ENCODE measurements at places on chromosomes 2 and 18.

- no peak for DNase-seq
Measured at GRCh38 chr2:17757321-17757720, 3.4 kb downstream of the GEN1 start.

GRCh38 chr2:25285265-25286024 lies 56.3 kb downstream of the DNMT3A start:
- no peak for DNase-seq

DNA sequence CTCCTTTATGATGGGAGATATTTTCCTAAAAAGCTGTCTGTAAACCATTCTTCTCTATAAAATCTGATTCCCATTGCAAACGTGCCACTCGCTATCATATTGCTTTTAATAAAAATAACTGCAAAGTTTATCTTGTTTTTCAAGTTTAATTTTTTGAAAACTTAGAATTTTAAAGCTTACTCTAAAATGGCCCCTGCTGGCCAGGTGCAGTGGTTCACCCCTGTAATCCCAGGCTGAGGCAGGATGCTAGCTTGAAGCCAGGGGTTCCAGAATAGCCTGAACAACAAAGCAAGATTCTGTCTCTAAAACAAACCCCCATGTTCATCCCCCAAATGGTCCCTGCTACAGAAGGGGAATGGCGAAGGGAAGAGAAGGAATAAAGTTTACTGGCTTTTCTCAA lies 25.6 kb downstream of the CNRIP1 start:
- no peak for DNase-seq

- no peak for DNase-seq
Measured at GRCh38 chr2:117360586-117360985, 453.9 kb upstream of the DDX18 start.

GRCh38 chr2:230972046-230972445 lies 23.9 kb upstream of the SPATA3 start:
- no peak for DNase-seq

DNA sequence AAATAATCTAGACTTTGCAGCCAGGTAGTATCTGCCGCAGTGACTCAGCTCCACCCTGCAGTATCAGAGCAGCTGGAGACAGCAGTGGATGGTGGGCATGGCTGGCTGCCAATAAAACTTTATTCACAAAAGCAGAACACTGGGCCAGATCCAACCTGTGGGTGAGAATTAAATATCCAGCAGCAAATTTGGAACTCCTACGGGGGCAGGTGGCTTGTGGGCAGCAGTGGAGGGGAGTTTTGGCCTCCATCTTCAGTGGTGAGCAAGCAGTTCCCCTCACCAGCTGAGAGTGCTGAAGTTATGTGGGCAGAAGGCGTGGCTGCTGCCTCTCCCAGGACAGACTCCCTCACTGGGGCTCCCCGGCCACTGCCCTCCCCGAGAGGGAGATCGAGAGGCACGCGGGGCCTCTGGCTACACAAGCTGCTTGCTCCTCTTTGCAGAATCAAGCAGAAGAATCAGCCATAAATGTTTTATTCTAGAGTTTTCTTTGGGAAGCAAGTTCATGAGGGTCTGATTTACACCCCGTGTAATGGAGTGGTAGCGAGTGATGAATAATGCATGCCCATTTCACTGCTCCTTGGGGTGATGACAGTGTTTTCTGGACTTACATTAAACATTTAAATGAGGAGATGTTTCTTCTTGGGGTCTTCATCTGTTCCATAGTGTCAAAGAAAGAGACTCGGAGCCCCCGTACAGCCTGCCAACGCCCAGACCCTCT lies 204.3 kb downstream of the SEPTIN10 start:
- peak; percentile 9 for DNase-seq

DNA sequence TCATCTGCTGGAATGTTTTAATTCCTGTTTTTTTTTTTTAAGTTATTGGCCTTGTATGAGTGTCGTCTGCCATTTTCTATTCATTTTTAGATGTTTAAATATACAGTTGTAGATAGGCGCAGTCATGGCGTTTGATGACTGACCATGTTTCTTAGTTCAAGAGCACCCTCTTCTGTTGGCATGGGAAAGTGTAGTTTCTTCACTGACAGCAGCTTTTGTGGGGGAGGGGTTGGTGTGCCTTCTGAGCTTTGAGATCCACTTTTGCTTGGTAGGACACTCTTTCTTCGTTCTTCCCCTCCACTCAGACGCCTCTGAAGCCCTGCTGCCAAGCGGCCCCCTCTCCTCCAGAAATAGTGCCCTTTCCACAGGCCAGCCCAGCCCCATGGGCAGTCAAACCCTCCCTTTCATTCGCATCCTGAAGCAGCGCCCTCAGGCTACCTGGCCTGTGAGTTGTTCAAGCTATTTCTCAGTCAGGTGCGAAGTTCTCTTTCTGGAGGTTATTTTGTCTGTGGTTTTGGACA lies 492.0 kb downstream of the TNS1 start:
- peak; percentile 25 for DNase-seq

GRCh38 chr18:3966246-3966641 lies 488.9 kb downstream of the DLGAP1 start:
- DNase-seq: no peak

DNA sequence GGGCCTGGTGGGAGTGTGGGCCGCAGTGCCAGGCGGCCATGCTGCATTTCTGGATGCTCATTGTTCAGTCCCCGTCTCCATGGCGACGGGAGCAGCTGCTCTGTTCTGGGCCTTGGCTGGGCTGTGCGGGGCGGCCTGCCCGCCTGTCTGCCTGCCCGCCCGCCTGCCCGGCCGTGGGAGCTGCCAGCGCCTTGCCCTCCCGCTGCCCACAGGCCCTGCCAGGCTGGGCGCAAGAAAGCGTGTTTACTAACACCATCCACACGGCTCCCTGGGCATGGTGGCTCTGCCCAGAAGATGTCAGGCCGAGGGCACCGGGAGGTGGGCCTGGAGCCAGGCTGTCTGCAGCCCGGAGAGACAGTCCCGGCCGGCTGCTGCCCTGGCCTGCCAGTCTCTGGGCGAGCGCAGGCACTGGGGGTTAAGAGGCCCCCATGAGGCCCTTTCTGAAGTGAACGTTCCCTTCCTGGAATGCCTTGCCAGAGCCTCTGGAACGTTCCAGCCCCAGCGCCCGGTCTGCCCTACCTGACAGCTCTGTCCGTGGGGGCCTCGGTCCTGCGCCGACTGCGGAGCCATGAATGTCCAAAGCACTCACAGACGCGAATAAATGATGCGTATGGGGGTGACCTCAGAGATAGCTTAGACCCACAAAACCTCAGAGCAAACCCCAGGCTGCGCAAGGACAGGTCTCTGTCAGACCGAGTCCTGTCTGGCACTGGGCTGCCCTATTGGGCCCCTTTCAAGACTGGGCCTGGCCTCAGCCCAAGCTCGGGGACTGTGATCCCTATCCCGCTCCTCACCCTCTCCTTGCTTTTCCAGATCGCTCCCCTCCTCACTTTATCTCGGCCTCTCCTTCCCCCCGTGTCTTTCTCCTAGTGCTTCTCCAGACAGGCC lies 44.3 kb downstream of the MYCN start:
- no peak for DNase-seq

GRCh38 chr2:65799141-65799854 lies 366.9 kb upstream of the SPRED2 start:
- no peak for DNase-seq

GRCh38 chr2:104606056-104606455 lies 247.9 kb upstream of the POU3F3 start:
- no peak for DNase-seq

DNA sequence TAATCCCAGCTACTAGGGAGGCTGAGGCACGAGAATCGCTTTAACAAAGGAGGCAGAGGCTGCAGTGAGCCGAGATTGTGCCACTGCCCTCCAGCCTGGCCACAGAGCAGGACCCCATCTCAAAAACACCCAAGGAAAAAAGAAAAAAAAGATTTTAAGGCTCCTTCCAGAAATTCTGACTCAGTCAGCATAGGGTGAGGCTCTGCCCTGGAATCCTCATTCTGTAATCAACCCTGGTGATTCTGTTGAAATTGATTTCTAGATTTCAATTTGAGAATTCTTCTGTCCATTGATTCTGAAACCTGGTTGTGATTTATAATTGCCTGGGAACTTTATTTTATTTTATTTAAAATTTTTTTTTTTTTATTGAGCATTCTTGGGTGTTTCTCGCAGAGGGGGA lies 27.1 kb upstream of the VPS4B start:
- no peak for DNase-seq
